ENCODE measurements at places on chromosomes 12 and 14.

DNA sequence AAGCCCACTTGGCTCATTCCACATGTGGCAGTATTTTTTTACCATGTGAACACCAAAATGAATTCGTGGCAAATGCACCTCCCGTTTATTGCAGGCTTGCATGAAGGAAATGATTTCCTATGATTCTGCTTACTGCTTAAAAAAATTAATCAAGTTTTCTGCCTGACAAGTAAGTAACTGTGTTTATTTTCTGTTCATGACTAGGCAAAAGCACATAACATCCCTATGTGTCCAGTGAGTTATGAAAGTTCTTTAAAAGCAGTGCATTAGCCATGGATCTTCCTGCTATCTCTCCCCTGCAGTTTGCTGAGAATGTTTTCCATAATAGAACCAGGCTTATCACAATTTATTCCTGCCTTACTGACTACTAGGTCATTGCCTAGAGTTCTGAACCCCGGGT is 20.4 kb downstream of the GPR65 start:
- no peak for DNase-seq

DNA sequence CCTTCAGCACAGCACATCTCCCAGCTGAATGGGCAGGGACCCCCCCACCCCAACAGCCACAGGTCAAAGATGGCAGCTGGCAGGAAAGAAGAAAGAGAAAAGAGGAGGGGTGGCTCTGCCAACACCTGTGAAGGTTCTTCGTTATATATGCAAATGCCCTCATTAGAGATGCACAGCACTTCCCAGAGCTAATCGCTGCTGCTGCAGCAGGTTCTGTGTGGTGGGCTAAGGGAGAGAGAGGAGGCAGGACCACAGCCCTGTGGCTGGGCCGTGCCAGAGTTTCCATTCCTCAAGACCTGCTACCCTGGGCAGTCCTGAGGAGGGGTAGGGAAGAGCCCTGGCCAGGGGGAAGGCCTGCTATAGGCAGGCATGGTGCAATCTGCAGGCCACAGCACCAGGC is 28.7 kb downstream of the SMUG1 start:
- no peak for DNase-seq

- no peak for DNase-seq
Measured at GRCh38 chr14:24439830-24440605, 2.6 kb downstream of the SDR39U1 start.

DNA sequence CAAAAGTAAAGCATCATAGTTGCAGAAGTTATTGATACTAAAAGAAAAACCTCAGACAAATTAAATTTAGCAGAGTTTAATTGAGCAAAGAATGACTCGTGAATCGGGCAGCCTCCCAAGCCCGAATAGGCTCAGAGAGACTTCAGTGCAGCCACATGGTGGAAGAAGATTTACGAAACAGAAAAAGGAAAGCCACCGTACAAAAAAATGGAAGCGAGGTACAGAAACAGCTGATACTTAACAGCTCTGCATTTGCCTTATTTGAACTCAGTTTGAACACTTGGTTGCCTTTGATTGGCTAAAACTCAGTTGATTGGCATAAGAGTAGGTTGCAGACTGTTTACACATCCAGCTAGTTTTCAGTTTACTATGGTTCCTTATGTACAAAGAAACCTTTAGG is 12.9 kb downstream of the TTC9 start:
- DNase-seq: peak; percentile 32

DNA sequence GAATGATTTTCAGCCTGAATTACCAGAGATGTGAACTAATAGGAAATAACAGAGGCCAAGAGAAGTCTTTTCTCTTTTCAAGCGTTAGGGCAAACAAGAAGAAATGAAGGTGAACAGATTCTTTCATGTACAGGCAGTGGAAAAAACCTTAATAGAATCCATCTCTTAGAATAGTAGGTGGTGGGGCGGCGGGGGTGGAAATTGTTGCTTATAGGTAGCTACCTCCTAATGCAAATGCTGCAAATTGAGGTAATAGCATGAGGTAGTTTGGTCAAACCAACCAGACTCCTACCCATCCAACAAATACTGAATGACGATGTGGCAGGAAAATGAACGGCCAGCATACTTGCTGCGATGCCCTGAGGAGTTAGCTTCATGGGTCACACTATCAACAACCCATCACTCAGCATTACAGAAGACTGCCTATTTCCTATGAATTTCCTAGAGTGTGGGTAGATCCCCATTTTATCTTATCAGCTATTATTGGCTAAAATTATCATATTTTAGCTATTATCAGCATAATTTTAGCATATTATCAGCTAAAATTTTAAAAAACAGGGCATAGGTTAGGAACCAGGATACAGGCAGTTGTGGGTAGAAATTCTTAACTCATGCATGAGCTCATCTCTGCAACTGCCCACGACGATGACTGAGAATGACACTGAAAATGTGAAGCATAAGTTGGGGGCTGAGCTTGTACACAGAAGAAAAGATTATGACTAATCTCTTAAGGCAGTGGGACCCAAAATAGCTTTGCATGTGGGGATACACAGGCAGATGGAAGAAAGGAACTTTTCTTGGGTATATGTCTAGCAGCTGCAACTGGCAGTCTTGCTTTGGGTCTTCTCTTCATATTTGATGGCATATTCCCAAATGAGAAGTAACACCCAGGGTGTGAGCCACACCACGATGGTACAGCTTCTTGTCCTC is 68.7 kb downstream of the NIN start:
- peak; percentile 62 for DNase-seq

- no peak for DNase-seq
Measured at GRCh38 chr14:99055816-99056215, 216.2 kb downstream of the BCL11B start.

- DNase-seq: no peak
Measured at GRCh38 chr12:108745641-108746040, 14.3 kb upstream of the CORO1C start.

DNA sequence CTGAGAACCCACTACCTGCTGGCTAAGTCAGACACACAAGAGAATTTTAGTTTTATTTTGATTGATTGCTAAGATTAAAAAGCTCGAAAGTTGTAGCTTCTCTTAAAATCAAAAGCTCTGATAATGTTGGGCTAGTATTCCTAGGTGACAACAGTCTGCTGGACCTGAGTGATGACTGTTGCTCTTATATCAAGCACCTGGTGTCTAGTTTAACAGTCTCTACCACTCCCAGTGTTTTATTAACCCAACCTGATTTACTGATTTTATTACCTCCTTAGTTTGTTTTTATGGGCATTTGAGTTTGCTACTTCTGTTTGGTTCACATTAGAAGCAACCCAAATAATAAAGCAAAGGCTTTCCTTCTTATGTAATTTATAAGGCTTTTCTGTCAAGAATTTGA is 41.8 kb downstream of the ATP6V1D start:
- DNase-seq: no peak

DNA sequence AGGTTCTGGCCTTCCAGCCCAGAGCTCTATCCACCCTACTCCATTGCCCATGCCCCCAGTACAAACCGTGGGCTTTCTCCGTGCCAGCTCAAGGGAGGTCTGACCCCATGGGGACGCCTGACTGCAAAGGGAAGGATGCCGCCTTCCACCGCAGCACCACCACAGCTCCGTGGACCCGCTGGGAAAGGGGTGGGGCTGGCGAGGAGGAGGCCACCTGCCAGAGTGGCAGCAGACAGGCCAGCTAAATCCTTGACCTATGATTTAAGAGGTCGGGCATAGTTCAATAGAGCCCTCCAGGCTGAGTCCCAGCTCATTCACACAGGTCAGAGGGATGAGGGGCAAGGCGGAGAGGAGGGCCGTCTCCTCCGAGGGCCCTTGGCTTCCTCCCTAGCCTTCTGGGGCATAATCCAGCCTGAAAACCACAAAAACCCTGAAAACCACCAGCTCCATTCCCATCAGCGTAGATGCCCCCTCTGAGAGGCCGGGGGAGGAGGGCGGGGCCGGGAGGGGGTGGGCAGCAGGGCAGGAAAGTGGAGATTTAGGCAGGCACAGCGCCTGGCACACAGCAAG is 14.9 kb upstream of the FIGNL2 start:
- no peak for DNase-seq

DNA sequence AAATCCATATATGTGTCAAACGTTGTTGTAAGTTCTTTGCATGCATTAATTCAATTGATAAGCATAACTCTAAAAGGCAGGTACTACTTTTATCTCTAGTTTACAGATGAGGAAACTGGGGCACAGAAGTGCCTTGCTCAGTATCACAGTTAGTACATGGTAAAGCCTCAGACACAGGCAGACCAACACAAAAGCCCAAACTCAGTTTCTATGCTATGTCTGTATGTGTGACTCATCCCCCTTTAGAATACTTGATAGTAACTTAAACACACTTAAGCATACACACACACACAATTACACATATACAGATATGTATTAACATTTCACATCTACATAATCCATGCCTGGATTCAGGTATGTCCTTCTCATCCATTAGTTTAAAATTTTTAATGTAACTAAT is 88.0 kb downstream of the EPS8 start:
- DNase-seq: no peak

- DNase-seq: no peak
Measured at GRCh38 chr14:103539056-103539825, 10.2 kb downstream of the TRMT61A start.

- DNase-seq: no peak
Measured at GRCh38 chr14:91261115-91261514, 16.6 kb upstream of the GPR68 start.
